NCI-H748 treated with DMSO at 0.1 percent for 48 hours (cell line): ENCODE measurements at places on chromosomes 16 and 17.

DNA sequence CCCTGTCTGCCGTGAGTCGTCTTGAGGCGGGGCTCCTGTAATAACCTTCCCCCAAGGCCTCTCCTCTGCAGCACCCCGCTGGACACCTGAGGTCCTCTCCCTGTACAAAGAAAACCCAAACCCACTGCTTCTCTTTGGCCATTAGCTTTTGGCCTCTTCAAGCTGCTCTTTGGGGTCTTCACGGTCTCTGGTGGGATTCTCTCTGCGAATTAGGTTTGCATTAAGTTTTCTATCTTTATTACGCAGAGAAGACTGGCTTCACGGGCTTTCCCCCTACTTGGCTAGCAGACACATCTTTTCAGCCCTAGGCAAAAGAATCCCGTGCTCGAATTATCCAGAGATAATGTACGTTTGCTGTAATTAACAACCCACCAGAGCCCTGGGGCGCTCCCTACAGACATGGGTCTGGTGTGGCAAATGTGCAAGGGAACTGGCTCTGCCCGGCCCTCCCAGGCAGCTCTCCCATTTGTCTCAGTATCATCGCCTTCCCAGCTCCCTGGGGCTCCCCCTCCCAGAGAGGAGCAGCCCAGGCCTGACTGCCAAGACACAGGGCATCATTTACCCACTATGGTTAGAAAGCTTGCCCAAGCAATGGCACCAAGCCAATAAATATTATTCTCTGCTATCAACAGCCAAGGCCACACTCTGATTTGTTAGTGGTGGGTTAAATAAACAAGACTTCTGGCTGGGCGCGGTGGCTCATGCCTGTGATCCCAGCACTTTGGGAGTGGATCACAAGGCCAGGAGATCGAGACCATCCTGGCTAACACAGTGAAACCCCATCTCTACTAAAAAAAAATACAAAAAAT, 24.7 kb upstream of the KLHDC4 start:
- no peak for DNase-seq

- peak; percentile 75 for DNase-seq
Measured at GRCh38 chr16:82660966-82661365, 34.2 kb downstream of the CDH13 start.

- no peak for DNase-seq
Measured at GRCh38 chr16:84609563-84610177, 8.2 kb downstream of the COTL1 start.

GRCh38 chr16:66511602-66512271, 38.2 kb downstream of the TK2 start:
- DNase-seq: no peak

- DNase-seq: no peak
Measured at GRCh38 chr17:73268582-73269328, 7.1 kb upstream of the CPSF4L start.

- DNase-seq: no peak
Measured at GRCh38 chr17:80889231-80890195, 102.1 kb upstream of the CHMP6 start.

DNA sequence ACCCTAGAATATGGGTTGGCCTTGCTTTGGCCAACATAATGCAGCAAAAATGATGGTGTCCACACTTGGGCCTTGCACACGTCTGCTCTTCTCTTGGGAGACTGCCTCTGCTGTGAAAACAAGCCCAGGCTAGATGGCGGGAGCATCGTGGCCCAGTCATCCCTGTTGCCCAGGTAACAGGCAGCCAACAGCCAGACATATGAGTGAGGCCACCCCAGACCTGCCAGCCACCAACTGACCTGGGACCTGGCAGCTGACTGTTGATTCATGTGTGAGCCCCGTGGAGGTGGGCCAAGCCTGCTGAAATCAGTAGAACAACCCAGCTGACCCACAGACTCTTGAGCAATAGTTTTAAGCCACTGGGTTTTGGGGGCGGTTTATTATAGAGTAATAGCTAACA, 39.4 kb upstream of the CDH3 start:
- DNase-seq: no peak

- no peak for DNase-seq
Measured at GRCh38 chr16:12685806-12686205, 117.9 kb downstream of the CPPED1 start.

GRCh38 chr16:27811881-27812280, 251.6 kb downstream of the GSG1L start:
- no peak for DNase-seq

DNA sequence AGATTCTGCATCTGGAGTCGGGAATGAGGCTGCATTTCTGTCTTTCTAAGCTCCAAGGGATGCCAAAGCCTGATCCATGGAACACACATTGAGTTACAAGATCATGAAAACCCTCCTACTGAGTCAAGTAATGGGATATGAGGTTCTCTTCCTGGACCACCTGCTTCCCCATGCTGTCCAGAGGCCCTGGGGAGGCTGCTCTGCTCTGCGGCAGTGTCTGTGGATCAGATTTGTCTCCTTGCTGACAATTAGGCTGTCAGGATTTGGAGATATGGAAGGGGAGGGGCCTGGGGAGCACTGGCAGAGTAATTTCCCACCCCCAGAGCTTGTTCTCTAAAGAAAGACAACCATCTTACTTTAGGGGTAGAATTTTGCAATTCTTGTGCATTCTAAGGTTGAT, 33.0 kb downstream of the C16orf95 start:
- no peak for DNase-seq

DNA sequence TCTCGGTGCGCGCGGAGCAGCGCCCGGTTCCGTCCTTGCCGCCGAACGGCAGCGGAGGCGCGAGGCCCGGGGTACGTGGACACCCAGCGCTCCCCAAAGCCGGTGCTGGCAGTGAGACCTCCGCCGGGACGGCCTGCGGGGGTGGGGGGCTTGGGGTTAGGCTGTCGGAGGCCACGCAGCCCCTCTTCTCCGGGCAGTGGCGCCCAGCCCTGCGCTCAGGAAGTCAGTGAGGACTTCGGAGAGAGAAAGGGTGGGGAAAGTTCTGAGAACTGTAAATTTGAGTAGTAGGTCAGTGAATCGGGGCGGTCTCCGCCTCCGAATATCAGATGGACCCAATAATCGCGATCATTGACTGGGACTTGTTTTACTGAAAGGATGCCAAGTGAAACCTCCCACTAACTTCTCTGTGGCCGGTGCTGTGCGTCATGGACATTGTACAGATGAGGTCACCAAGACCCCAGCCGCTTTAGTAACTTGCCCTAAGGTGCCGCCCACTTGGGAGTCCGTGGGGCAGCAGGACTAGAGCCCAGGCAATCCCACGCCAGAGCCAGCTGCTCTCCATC, 468 bp downstream of the IL4R start:
- DNase-seq: no peak

- DNase-seq: no peak
Measured at GRCh38 chr16:12417030-12417814, 386.5 kb downstream of the CPPED1 start.

DNA sequence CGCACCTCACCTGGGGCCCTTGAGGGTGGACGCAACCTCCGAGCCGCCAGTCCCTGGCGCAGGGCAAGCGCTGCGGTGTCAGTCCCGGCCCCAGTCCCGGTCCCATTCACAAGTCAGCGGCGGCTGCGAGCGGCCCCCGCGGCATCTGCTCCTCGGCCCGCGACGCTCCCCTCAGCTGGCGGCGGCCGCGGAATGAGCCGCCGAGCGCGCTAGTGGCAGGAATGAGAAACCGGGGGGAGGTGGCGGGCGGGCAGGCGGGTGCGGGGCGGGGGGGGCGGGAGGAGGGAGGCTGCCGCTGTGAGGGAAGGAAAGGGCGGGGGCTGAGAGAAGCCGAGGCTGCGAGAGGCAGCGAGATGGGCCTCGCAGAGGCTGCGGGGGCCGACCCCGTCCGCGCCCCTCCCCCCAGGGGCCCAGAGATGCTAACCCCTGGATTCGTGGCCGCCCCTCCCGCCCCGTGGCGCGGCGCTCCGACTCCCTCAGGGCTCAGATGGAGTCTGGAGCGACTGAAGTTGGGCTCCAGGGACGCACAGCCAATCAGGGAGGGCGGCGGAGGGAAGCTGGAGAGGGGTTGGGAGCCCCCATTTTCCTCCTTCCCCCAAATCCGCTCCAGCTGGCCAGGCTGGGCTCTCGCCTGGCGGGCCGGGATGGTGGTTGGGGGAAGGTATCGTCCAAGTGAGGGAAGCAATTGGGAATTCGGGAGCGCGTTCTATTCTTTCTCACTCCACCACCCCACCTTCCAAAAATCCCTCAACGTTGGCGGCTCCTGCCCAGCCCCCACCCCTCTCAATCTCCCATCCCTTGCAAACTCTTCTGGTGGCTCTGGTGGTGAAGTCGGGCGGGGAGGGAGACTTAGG, at the start of gene CDH11:
Gene CDH11, minus strand, starts transcription at position 194 of the 854 bp plus-strand sequence. CDS start 117,194 bp downstream, outside the sequence.
- DNase-seq: no peak

DNA sequence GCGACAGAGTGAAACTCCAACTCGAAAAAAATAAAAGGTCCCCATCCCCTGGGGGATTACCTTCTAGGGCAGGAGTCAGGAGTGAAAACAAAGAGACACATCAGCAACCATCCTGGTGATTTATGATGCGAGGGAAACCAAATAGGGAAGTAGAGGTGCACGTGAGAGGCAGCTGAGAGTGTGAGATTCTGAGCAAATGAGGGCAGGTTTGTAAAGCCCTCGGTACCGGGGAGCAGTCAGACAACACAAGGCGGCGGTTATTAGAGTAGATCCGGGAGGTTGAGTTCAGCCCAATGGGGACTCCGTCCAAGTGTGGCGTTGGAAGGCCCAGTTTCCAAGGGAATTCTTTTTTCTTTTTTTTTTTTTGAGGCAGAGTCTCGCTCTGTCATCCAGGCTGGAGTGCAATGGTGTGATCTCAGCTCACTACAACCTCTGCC, 7.4 kb upstream of the ARMC7 start:
- no peak for DNase-seq

DNA sequence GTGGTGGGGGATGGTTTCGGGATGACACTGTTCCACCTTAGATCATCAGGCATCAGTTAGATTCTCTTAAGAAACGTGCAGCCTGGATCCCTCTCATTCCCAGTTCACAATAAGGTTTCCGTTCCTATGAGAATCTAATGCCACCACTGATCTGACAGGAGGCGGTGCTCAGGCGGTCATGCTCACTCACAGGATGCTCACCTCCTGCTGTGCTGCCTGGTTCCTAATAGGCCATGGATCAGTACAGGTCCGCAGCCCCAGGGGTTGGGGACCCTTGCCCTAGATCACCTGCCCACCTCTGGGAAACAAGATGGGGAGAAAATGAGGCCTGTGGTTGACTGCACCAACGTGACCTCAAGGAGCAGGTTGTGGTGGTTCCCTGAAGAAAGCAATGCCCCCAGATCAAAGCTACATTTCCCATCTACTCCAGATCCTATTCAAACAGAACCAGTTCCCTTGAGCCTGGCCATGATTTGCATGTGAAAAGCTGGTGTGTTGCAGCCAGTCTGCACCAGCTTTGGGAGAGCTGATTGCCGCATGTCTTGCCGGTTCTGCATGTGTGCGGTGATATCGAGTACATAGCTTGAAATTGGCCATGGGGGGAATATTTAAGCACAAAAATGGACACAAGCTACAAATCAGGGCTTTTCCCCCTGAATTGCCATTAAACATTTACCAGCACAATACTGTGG, 183.2 kb upstream of the HSBP1 start:
- no peak for DNase-seq

DNA sequence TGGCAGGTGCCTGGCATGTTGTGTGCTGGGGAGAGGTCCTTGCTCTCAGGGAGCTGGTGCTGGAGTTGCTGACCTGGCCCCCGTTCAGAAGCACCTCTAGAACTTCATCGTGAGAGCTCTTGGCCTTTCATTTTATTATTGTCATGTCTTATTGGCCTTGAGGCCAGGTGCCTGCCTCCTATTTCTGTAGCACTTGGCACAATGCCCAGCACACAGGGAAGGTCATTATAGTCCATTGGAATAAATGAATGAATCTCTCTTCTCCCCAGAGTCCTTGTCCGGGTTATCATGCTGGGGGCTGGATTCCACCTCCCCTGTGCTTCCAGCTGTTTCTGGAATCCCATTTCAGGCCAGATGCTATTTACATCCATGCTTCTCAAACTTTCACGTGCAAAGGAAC, 169.2 kb downstream of the HAPSTR1 start:
- DNase-seq: peak; percentile 54

GRCh38 chr16:73186752-73187601, 139.0 kb upstream of the ZFHX3 start:
- DNase-seq: no peak

DNA sequence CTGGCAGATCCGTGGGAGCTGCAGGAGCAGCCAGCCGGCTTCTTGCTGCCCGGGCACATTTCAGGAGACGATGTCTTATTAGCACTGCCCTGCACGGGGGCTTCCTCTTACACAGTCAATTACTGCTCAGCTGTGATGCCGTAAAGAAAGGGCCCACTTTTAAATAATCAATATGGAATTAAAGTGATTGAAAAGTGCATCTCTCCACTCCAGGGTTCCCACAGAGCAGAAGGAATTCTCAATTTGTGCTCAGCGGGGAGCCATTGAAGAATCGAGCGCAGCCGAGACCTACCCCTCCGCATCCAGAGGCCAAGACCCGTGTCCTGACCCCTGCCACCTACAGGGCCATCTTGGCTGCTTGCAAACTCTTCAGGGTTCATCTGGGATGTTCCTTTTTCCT, 399.4 kb upstream of the C16orf82 start:
- no peak for DNase-seq
